Stromal cell of bone marrow (primary cell): ENCODE measurements at places on chromosomes 5 and 9.

DNA sequence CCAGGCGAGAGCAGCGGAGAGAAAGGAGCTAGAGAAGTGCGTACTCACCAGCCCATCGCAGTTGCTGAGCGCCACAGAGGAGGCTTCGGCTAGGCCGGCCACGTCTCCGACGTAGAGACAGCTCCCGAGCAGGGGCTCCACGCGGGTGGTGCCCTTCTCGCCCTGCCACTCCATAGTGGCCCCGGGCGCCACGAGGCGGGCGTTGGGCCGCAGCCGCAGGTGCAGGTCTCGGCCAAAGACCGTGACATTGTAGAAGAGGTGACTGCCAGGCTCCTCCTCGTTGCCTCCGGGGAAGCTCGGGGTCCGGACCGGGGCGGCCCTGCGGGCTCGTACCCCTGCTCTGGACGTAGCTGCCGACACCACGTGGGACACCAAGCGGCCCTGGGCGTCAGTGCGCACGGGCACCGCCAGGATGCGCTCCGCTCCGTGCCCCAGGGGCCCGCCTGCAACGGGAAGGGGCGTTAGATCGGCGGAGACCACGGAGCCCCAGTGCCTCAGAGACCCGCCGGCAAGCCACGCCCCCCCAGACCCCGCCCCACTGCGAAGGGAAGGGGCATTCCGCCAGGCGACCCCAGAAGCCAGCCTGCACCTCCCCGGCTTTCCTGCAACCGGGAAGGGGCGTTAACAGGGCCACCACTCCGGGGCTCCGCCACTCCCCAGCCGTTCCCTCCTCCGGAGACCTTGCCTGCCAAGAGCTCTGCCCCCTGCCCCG, 1.4 kb downstream of the ADAMTS2 start:
- no peak for DNase-seq

- DNase-seq, result no peak
Observed at GRCh38 chr9:114051706-114052105, 26.4 kb downstream of the AMBP start.

DNA sequence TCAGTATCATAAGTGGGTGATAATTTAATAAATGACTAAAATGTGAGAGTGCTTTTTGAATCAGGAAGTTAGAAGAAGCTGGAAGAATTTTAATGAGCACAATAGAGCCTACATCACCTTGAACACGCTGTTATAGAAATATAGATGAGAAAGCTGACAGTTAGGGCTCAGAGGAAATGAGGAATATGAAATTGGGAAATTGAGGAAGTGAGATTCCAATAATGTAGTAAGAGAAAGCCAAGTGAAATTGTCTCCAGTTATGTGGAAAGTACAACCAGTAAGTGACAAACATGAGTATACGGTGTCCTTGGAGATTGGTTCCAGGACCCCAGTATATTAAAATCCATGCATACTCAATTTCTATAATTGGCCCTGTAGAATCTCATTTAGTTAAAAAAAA, 235.9 kb upstream of the FAM174A start:
- no peak for DNase-seq

DNA sequence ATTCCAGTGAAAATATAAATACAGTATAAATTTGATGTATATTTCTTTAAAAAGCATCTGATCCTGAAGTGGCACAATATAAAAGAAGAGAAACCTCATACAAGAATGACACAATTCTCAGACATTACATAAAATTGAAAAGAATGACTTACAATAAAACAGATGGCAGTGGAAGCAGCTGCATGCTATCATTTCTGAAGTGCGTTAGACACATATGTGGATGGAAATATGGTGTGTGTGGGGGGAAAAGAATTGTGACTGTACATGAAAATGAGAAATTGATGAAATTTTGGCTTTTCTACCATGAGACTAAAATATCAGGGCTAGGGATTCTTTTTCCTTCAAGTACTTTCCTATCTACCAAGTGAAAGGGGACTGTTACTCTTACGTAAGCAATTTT, 45.9 kb upstream of the CDH18 start:
- DNase-seq, result no peak

DNA sequence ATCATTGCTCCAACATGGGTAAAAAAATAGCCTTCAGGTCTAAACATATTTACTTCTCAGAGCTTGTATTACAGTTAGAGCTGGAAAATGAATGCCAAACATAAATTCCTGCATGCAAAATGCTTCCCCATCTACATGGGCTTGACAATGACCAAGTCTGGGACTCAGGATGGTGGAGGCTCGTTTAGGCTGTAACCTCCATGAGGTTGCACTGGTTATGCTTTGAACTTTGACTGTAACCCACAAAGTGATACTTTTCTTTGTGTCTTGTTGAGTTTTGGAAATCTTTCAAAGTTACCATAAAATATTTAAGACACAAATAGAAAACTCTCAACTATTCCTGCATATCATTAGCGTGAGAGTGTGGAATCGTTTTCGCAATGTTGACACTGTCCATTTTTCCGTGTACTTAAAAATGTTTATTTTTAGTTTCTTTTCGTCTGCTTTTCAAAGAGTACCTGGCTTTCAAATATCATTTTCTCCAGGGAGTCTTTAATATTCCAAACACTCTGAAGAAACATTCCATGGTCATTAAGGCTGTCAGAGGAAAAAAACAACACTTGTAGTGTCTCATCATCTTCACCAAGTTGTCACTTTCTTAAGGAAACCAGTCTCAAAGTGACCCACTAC, 487.8 kb downstream of the ENC1 start:
- no peak for DNase-seq

DNA sequence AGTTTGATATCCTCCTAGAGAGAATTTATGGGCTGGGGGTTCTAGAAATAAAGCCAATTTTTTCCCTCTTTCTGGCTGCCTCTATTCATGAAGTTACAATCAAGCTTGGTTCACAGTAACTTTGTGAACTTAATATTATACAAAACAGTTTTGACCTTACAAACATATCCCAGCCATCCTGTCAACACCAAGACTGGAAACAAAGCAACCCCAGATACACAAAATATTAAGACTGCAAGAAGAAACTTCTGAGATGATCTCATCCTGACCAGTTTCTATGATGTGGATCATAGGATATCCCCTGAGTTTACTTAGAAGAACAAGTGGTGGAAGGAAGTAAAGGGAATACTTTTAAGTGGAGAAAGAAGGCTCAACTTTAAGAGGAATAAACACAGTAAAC, 28.3 kb upstream of the CER1 start:
- no peak for DNase-seq

DNA sequence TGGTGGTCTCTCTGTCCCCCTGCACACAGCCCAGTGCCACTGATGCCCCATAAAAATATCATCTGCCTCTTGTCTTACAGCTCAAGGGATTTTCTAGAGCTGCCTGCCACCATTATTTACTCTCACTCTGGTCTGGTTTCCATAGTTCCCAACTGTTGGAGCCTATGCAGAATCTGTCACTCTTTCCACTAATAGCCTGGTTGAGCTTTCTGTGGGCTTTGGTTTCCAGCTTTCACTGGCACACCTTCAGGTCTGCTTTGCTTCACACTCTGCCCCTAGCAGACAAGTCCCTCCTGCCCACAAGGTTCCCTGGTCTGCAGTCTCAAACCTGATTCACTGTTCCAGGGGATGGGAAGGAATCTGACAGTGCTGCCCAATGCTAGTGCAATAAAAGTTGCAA, 103.0 kb upstream of the FTMT start:
- DNase-seq, result no peak

- no peak for DNase-seq
Observed at GRCh38 chr5:11903121-11903613, 1.1 kb downstream of the CTNND2 start.

- no peak for DNase-seq
Observed at GRCh38 chr9:84821431-84821830, 151.9 kb downstream of the NTRK2 start.

DNA sequence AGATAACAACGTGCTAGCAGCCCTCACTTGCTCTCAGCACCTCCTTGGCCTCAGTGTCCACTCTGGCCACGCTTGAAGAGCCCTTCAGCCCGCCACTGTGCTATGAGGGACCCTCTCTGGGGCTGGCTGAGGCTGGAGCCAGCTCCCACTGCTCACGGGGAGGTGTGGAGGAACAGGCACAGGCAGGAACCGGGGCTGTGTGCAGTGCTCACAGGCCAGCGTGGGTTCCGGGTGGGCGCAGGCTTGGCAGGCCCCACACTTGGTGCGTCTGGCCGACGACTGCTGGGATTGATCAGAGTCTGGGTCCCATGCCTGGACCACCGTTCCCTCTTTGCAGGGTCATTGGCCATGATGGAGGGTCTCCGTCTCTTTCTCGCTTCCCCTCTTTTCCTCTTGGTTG, 194.3 kb upstream of the GRAMD2B start:
- DNase-seq, result no peak

GRCh38 chr5:169450464-169450863, 133.1 kb upstream of the SPDL1 start:
- DNase-seq, result peak; percentile 57

DNA sequence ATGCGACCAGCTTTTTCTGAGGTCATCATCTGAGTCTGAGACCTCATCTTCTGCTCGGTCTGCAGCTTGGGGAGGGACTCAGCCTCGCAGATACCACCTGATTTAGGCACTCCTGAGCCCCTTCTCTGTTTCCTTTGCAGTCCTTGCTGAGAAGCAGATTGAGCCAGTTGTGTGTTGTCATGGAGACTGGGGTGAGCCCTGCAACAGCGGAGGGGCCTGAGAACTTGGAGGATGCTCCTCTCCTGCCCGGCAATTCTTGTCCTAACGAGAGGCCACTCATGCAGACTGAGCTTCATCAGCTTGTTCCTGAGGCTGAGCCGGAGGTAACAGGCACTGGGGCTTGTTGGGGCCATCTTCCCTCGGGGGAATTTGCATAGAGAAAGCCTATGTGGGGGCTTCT, 19.2 kb downstream of the TEX53 start:
- DNase-seq, result no peak

DNA sequence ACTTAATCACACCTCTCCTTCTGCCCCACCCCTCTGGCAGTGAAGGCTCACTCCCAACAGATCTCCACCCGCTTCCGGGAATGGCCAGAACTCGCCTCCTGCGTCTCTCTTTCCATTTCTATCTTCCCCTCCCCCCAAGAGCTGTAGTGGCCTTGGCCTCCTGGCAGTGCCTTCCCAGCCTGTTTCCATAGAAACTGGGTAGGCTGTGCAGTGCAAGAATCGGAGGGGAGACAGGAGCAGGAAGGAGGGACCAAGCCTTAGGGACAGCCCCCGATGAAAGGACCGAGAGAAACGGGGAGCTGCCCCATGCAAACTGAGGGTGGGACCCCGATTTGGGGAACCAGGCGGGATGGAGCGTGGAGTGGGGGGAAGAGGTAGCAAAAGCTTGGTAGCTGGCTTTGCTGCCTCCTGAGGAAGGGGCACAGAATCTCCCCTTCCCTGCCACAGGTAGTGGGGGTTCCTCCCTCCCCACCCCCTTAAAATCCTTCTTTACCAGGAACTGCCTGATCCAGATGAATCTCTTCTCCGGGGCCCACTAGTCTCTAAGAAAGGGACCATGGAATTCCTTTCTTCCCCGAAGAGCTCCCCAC, 4.5 kb upstream of the PCDH1 start:
- no peak for DNase-seq

GRCh38 chr5:175743676-175744210, 85.9 kb downstream of the HRH2 start:
- DNase-seq, result no peak

DNA sequence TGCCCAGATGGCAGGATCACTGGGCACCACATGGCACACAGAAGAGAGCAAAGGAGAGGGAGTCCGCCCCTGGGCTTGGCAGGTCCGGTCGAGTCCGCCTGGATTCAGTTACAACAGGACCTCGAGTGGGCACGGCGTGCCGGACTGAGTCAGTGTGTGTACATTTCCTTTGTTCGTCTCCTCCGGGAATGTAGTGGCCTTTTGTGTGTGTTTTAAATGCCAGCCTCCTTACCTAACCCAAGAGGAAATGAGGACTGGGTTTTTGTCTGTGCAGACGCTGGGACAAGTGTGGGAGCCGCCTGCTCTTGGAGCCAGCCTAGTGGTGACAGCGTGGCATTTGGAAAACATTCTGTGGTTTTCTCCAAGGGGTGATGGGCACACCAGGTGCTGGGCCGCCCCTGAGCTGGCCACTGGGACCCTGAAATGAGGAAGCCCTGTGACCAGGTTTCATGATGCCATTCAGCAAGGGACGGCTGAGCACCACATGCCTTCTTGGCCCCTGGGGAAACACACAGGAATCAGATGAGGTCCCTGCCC, 9.6 kb downstream of the NEK6 start:
- DNase-seq, result no peak

GRCh38 chr9:98944057-98944733, 488 bp downstream of the COL15A1 start:
- DNase-seq, result no peak

GRCh38 chr5:859391-859790, 8.6 kb upstream of the ZDHHC11 start:
- no peak for DNase-seq

DNA sequence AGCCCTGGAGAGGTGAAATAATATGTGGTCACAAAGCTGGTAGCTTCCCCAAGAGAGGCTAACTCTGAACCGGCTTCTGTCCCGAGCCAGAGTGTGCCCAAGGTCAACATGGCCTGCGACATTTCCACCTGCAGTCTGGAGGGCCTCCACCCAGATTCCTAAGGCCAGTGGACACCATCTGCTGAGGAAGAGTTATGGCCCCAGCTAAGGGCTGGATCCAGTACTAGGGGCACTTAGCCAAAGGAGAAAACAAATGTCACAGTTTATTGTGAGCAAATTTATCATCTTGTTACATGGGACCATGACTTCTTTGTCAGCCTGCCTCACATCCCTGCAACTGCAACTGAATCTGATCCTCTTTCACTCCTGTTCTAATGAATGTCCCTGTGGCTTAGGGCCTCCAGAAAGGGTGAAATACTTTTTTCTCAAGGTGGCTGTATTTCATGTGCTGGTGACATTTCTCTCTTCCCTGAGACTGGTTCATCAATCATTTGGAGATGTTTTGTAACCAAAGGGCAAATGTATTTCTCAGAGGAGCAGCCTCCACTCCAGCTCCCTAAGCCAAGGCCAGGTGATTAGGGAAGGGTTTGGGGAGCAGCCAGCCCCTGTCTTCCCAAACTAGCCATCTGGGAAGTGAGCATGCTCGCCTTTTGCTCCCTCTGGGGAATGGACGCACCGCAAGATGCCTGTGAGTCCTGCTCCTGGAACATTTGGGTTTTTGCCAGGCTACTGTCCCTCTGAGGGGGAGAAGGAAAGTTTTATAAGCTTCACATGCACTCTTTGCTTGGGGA, 148.3 kb downstream of the CMYA5 start:
- no peak for DNase-seq

DNA sequence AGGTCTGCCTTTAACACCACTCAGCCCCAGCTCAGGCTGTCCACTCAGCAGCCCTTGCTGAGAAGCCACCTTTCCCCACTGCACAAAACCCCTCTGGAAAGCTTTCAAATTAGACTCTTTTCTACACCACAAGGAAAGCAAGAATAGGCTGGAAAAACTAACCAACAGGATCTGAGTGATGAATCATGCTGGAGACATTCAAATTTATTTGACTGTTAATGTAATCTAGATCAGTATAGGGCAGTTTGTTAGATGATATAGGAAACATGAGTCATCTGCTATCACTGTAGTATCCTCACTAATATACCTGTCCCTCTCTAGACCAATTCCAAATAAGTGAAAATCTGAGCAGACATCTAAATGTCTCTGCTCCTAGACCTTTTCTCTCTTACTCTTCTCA, 127.8 kb upstream of the PAM start:
- DNase-seq, result peak; percentile 33
